ENCODE measurements at places on chromosomes 4 and X. TPM values are rescaled to one million over a fixed set of nuclear protein-coding genes. Genes with fewer than 3 reads are reported as not detected.

Gene MBNL3
- 0.21 TPM for polyA plus RNA-seq

- DNase-seq = no peak
These were observed 21.4 kb downstream of the MFAP3L start for GRCh38 chr4:170004651-170005295.

DNA sequence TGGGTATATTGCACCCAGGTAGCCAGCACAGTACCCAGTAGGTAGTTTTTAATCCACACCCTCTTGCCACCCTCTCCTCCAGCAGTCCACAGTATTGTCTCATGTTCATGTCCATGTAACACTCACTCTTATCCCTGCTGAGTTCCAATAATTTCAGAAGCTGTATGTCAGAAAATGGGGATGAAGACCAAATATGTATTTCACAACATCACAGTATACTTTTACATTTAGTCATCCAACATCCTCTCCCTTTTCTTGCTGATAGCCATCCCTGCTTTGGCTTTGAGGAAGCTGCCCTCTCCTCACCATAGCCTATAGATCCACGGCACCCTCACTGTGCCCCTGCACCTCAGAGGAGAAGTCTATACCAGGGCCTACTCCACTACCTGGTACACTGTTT lies 126.0 kb upstream of the LDB2 start:
- DNase-seq = no peak

Gene GAGE12E
- not detected for polyA plus RNA-seq

- DNase-seq = no peak
These were observed 22.6 kb upstream of the CYP4V2 start for GRCh38 chr4:186168750-186169149.

DNA sequence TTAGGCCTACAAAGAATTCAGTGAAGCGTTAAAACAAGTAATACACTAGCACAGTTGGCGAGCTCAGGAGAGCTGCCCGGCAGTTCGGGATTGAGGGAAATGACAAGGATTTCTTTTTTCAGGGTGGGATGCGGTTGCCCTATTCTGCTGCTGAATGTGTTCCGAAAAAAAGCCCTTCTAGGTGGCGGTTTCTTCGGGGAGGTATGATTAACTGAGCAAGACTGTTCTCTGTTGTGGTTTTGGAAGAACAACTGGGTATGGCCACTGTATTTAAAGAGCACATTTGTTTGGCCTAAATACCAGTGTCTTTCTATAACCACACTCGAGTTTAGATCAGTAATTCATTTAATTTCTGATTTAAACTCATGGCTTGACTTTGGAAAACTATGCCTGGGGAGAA lies 459.7 kb upstream of the FAT1 start:
- DNase-seq = no peak

GRCh38 chr4:144547678-144548298 lies 98.2 kb upstream of the HHIP start:
- DNase-seq = no peak

Data from SK-N-SH (cell line).